Left ventricle myocardium inferior (tissue), 1 donor: ENCODE measurements at places on chromosomes 2 and 18.
A peak's percentile ranks its signal among the peaks of the same experiment; 100 is the strongest.

- H3K27me3 ChIP-seq, result no peaks in the 10 kb centered on the region
- H3K27ac ChIP-seq, result no peak overlapping the region
- no peak for DNase-seq
- peaks cover 33% of the 10 kb centered on the region for H3K36me3 ChIP-seq
- H3K4me3 ChIP-seq, result no peak overlapping the region
These were observed 26.7 kb downstream of the VIL1 start for GRCh38 chr2:218445602-218446001.

DNA sequence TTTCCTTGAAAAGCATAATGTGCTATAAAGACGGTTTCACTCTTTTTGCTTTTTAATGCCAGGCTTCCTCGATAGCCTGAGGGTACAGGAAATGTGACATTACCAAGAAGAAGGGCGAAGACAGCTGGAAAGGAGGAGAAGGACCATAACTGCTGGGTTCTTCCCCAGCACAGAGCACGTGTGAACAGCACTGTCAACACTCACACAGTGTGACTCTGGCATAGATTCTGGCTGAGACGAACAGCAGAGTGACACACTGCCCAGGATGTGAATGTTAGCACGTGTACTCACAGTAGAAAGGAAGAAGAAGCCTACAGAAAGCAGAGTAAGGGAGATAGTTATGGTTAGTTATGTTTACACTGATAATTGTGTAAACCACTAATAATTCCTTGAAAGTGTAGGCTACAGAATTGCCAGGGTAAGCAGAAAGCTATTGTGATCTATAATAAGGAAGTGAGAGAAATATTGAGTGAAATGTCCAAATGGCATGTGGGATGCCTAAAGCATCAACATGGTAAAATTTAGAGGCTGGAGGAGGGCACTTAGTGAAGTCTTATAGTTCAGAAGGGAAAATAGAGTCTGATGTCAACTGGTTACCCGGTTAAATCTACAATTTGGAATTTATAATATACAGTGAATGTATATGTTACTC is 198.2 kb downstream of the DLGAP1 start:
- H3K4me3 ChIP-seq, result no peak overlapping the region
- H3K36me3 ChIP-seq, result no peaks in the 10 kb centered on the region
- H3K27ac ChIP-seq, result no peak overlapping the region
- no peak for DNase-seq
- no peaks in the 10 kb centered on the region for H3K27me3 ChIP-seq

DNA sequence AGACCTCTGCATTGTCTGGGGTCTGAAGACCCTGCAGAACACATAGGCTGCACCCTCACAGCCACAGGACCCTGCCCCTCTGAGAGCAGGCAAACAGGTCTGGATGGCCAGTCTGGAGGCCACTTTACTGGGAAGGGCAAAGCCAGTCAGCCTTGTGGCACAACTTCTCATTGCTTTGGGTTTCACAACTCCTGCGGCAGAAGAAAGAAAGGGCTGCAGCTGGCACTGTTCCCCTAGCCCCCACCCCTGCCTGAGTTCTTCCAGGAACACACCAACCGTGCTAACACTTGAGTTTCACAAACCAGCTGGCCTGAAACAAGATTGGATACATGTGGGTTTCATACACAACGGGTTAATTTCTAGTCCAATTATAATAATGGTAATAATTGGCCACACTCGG is 276.5 kb upstream of the MGAT5 start:
- no peak overlapping the region for H3K4me3 ChIP-seq
- H3K4me1 ChIP-seq, result peaks cover 15% of the 10 kb centered on the region
- H3K36me3 ChIP-seq, result no peaks in the 10 kb centered on the region
- no peaks in the 10 kb centered on the region for H3K27me3 ChIP-seq
- DNase-seq, result no peak

GRCh38 chr2:12759248-12759647 is 42.5 kb downstream of the TRIB2 start:
- no peak for DNase-seq
- no peaks in the 10 kb centered on the region for H3K36me3 ChIP-seq
- peak overlapping the region; percentile 36 for H3K27ac ChIP-seq
- no peaks in the 10 kb centered on the region for H3K27me3 ChIP-seq
- H3K4me3 ChIP-seq, result no peak overlapping the region
- H3K4me1 ChIP-seq, result peaks cover 42% of the 10 kb centered on the region

GRCh38 chr2:217990791-217991465 is 11.9 kb downstream of the TNS1 start:
- peak; percentile 14 for DNase-seq
- H3K27me3 ChIP-seq, result no peaks in the 10 kb centered on the region
- no peaks in the 10 kb centered on the region for H3K36me3 ChIP-seq
- H3K4me3 ChIP-seq, result no peak overlapping the region

- H3K4me1 ChIP-seq, result no peaks in the 10 kb centered on the region
- no peak for DNase-seq
- no peak overlapping the region for H3K27ac ChIP-seq
These were observed 15.5 kb upstream of the IL1RN start for GRCh38 chr2:113111823-113112287.

GRCh38 chr2:124309563-124310138 is 284.6 kb downstream of the CNTNAP5 start:
- H3K36me3 ChIP-seq, result no peaks in the 10 kb centered on the region
- no peak overlapping the region for H3K4me3 ChIP-seq
- H3K4me1 ChIP-seq, result no peaks in the 10 kb centered on the region
- DNase-seq, result no peak
- H3K27me3 ChIP-seq, result no peaks in the 10 kb centered on the region

DNA sequence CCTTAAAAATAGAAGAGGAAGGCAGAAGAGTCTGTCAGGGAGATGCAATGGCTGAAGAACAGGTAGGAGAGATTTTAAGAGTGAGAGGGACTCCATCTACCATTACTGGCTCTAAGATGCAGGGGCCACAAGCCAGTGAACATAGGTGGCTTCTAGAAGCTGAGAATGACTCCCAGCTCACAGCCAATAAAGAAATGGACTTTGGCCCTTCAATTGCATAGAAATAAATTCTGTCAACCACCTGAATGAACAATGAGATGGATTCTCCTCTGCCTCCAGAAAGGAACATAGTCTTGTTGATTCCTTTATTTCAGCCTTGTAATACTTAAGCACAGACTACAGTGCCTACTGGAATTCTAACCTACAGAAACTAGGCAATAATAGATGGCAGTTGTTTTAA is 603.3 kb upstream of the NXPH2 start:
- no peak overlapping the region for H3K4me3 ChIP-seq

GRCh38 chr18:31586616-31587015 is 5.1 kb upstream of the TTR start:
- no peaks in the 10 kb centered on the region for H3K4me1 ChIP-seq
- H3K27me3 ChIP-seq, result no peaks in the 10 kb centered on the region
- H3K4me3 ChIP-seq, result no peak overlapping the region
- no peak for DNase-seq
- H3K27ac ChIP-seq, result no peak overlapping the region

DNA sequence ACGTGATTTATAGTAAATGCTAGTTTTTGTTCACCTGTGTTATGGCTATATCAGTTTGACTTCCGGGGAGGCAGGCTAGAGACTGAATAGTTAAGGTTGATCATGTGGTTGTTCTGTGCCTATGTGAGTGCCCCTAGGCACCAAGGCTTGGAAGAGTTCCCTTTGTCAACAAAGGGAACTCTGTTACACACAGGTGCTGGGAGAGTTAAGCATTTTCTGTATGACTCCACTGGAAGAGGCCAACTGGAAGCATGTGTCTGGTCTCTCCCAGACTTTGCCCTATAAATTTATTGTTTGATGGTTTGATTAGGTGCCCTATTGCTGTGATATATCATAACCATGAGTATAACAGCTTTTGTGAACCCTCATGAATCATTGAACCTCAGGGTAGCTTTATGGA is 63.8 kb downstream of the ARL6IP6 start:
- H3K4me1 ChIP-seq, result no peaks in the 10 kb centered on the region
- H3K4me3 ChIP-seq, result no peak overlapping the region
- H3K27ac ChIP-seq, result no peak overlapping the region

GRCh38 chr2:142010477-142011270 is 120.1 kb downstream of the LRP1B start:
- no peak overlapping the region for H3K4me3 ChIP-seq
- H3K27ac ChIP-seq, result no peak overlapping the region
- H3K4me1 ChIP-seq, result no peaks in the 10 kb centered on the region
- no peaks in the 10 kb centered on the region for H3K36me3 ChIP-seq
- H3K27me3 ChIP-seq, result no peaks in the 10 kb centered on the region

GRCh38 chr2:118593257-118593656 is 254.2 kb downstream of the EN1 start:
- peaks cover 16% of the 10 kb centered on the region for H3K27me3 ChIP-seq
- H3K27ac ChIP-seq, result no peak overlapping the region
- no peak overlapping the region for H3K4me3 ChIP-seq
- no peak for DNase-seq
- H3K4me1 ChIP-seq, result no peaks in the 10 kb centered on the region

GRCh38 chr2:46555646-46556234 is 76.4 kb downstream of the TMEM247 start:
- DNase-seq, result no peak
- peak overlapping the region; percentile 98 for H3K27ac ChIP-seq
- H3K27me3 ChIP-seq, result no peaks in the 10 kb centered on the region
- H3K4me1 ChIP-seq, result peaks cover 99% of the 10 kb centered on the region
